ENCODE measurements at places on chromosomes 7 and 10.

- no peak for DNase-seq
Measured at GRCh38 chr7:151166629-151167196, 781 bp downstream of the GBX1 start.

DNA sequence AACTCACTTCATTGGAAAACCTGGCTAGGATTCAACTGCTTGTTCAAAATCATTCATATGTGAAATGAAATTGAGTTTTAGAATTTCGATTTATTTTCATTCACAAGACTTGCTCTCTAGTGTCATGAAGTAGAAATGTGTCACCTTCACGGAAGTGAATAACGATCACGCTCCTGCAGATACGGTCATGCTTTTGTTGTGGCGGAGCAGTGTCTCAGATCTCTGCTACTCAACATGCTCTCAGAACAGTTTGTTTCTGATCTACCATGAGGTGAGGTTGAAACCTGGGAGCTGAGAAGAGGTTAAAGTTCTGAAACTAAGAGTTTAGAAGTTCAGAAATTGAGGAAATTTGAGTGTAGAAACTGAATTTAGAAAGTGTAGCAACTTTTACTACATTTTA lies 13.8 kb upstream of the PITRM1 start:
- no peak for DNase-seq

DNA sequence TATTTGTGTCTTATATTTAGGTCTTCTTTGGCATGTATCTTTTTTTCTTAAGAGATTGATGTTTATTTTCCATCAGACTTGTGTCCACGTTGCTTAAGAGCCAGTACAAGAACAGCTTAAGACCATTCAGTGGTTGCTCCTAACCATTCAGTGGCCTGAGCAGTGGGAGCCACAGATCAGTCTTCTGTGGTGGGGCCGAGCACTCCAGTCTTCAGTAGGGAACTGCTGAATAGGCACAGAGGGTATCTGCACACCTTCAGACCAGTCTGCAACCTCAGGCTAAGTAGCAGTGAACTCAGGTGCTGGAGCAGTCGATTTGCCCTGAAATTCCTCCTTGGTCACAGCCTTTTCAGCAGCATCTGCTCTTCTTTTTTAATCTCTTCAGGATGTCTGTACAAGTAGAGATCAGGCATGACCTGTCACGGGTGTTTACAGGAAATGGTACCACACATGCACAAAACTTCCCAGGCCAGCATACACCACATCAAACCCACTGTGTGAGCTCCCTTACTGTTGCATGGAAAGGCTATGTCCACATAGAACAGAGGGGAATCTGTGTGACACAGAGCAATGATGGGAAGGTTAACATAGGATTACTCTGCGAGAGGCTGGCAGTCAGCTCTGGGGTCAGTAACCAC lies 51.5 kb downstream of the FAM107B start:
- no peak for DNase-seq

DNA sequence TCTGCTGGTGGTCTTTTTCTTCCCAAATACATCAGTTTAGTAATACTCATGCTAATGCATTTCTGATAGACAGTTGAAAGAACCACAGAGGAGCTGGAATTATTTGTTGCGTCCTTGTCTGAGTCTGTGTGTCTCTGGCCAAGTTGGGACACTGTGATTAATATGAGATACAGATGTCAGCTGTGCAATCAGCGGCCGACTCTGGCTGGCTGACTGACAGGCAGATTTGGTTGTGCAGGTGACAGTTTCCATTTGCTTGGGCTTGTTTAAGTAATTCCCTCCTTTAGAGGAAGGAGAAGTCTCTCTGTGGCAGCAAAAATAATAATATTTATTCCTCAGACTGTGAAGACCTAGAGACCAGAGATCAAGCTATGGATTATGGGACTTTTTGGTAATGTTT lies 176.2 kb upstream of the CHRM2 start:
- DNase-seq: no peak

GRCh38 chr7:146117576-146117975 lies 975 bp downstream of the CNTNAP2 start:
- DNase-seq: no peak

DNA sequence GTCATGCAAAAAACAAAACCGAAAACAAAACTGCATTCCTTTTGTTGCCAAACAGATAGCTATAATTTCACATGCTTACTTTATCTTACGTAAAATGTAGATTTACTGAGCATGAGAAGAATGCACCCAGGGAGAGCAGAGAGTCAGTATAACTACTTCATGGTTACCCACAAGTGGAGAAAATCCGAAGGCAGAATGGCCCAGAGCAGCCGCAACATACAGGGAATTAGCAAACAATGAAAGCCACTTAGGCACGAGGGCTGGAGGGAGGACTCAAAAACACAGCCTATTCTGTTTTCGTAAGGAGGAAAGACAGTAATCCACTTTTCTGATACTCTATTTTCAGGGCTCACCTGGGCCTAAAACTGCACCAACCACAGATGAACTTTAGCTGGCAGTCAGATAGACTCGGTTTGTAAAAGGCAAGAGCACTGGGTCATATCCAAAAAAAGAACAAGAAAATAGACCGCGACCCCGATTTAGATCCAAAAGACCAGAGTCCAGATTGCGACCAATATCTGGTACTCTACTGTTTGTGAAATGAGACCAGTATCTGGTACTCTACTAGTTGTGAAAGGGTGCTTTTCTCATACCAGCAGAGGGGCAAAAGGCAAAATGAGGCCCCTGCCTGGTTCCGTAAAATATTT lies 1.3 kb downstream of the ITPRIP start:
- DNase-seq: no peak

- no peak for DNase-seq
Measured at GRCh38 chr10:4661511-4662255, 164.3 kb upstream of the AKR1E2 start.

GRCh38 chr7:27961255-27961654 lies 219.3 kb downstream of the JAZF1 start:
- DNase-seq: peak; percentile 16

GRCh38 chr7:107172276-107173032 lies 3.7 kb downstream of the HBP1 start:
- DNase-seq: no peak

DNA sequence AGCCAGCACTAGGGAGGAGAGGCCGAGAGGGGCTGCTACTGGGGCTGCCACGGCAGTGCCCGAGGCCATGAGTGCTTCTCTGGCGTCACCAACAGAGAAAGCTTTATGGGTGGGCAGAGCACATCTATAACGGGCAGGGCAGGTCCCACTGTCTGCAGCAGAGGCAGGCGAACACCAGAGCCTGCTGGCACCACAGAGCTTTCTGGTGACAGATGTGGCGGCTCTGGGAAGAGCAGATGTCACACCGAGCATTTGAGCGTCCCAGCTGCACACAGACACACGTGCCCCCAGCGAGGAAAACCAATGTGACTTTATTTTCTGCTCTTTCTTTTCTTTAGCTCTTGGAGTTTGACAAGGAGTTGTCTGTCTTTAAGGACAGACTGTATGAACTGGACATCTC lies 20.5 kb downstream of the NKX6-2 start:
- DNase-seq: no peak

- DNase-seq: no peak
Measured at GRCh38 chr7:120060875-120061274, 212.1 kb upstream of the KCND2 start.

DNA sequence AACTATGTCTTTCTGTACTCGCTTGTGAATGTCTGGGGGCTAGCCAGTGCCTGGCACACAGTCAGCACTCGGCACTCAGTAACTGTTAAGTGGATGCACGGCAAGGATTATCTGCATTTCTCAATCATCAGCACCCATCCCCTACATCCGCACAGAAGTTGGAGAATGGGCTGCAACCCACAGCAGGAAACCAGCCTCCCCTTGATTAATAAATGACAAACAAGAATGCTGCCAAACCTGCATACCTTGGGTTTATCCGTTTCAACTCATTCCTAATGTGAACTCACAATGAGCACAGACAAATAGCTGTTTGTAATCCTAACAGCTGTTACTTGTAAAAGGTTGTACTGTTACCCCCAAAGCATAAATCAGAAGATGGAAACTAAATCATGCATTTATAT lies 28.9 kb downstream of the PPP1R3C start:
- peak; percentile 58 for DNase-seq

DNA sequence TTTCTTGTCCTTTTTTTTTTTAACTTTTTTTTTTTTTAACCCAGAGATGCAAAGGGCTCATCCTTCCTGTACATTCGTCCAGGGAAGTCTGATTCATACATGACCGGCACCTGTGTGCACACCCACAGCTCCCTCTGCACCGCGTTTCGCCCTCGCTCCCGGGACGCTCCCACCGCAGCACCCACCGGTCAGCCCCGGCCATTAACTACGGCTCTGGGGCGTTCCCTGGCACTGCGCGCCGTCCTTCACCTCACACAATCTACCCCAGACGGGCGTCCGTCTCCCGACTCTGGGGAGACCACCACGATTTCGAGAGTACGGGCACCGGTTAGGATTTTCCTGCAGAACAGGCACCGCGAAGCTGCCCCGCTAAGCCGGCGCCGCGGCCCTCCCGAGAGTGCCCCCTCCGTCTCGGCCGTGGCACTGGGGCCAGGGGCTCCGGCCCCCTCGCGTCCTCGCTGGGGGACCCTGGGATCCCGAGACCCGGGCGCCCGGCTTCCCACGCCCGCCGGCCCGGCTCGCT lies 452 bp downstream of the ATE1 start:
- peak; percentile 64 for DNase-seq

GRCh38 chr7:47078241-47078640 lies 503.7 kb downstream of the TNS3 start:
- no peak for DNase-seq

Measured in dermis blood vessel endothelial cell (primary cell).